DMS79 treated with DMSO at 0.1 percent for 48 hours (cell line): ENCODE measurements at places on chromosomes 7 and 10.

DNA sequence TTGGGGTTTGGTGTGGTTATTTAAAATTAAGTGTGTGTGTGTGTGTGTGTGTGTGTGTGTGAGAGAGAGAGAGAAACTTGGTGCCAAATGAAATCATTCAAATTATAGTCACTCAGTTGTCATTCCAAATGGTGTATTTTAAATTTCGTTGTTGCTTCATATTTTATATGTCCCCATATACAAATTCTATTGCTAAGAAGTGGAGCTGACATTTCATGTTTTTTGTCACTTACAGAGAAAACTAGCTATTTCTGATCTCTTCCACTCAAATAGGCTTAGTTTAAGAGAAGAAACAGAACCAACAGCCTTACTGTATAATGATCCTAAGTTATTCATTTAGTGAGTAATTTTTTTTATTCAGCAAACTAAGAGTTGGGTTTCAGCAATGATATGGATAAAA is 42.3 kb downstream of the CHRM2 start:
- DNase-seq: no peak

- no peak for DNase-seq
These were observed 271.3 kb upstream of the CACNA2D1 start for GRCh38 chr7:82714883-82715282.

DNA sequence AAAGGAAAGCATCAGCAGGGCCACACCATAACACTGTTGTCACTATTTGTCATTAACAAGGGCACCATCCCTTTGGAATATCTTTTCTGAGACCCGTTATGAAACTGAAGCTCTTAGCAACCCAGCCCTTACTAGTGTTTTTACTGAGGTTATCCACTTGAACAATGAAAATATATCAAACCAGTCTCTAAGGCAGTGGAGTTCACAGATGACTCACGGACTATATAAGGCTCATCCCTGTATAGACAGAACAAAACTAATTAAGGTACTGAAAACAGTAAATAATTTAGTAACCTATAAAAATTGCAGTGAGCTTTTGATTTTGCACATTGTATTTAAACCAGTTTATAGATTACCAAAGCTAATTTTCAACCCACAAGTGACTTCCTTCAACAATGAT is 196.0 kb downstream of the ELAPOR2 start:
- no peak for DNase-seq

DNA sequence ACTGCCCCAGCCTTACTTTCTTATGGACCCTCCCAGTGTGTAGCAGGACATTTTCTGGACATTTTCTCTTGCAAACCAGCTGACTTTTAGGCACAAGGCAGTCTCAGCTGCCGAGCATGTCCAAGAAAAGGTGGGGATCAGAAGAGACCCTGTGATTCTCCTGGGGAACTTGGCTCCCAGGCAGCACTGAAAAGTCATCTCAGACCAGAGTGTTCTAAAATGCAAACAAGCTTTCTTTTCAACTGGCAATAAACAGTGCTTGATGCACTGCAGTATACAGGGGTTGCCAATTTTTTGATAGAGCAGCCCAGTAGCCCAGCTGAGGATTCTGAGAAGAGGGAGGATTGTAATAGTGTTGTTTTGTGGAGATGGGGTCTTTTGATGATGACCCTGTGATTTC is 168.0 kb upstream of the PHYHIPL start:
- DNase-seq: no peak

DNA sequence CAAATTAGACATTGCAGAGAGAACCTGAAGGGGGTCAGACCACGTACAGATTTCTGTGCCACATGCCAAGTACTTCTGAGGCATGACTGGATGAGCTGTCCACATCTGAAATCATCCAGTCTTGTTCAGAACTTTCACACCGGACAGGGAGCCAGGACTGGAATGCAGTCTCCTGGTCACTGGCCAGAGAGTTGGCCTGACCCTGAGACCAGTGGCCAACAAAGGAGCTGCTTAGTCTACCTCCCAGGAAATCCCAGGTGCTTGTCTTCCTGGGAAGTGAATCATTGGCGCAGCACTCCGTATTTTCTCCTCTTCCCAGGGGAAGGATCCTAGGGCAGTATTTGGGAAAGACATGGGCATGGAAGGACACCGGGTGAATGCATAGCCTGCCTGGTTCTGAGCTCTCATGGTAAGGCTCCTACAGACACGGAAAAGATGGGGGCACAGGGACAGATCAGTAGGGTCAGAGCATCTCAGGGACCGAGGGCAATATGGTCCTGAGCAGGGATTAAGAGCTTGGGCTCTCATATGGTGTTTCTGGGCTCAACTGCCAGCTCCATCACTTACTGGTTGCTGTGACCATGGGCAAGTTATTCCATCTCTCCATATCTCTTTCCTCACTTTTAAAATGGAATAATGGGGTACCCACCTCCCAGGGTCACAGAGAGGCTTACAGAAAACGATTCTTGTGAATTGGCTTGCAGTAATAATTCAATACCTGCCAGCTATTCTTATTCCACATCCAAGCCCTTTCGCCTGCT is 1.3 kb upstream of the SCD start:
- DNase-seq: no peak

GRCh38 chr7:782718-783449 is 49.4 kb upstream of the SUN1 start:
- no peak for DNase-seq

DNA sequence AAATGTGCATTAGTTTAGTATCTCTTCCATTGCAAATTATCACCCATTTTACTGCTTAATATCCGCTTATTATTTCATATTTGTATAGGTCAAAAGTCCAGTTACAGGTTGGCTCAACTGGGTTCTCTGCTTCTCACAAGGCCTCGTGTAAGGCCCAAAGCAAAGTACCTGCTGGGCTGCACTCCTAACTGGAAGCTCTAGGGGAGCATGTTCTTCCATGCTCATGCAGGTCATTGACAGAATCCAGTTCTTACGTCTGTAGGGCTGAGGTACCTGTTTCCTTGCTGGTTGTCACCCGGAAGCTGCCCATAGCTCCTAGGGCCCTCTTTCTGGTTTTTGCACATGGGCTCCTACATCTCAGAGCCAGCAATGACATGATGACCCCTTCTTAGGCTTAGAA is 79.6 kb downstream of the RAPGEF5 start:
- no peak for DNase-seq

DNA sequence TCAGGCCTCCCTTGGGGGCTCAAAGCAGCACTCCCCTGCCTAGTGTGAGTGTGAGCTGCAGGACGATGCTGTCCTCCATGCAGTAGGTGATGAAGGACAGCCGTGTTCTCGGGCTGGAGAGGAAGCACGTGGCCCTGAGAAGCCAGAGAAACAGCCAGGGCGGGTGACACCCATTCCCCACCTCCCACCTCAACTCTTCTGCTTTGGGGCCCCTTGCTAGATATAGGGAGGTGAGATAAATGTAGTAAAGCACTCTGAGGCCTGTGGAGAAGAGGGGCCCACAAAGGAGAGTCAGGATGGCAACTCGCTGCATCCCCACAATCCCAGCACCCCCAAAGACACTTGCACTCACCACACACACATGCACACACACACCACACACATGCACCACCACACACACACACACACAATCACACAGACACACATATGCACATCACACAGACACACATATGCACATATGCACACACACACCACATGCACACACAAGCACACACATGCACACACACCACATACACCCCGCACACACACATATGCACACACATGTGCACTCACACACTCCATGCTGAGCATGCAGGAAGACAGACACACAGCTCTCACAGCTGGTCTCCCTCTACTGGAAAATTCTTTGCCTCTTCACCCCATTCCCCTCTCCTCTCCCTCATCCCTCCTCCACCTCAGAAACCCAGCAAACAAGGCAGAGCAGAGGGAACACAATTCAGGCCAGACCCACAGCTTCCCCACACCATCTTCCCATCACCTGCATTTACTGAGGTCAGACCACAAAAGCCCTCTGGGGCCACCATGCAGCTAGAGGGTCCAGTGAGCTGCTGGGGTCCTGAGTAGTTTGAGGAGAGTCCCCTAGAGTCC is 30.5 kb downstream of the ANXA8 start:
- no peak for DNase-seq

DNA sequence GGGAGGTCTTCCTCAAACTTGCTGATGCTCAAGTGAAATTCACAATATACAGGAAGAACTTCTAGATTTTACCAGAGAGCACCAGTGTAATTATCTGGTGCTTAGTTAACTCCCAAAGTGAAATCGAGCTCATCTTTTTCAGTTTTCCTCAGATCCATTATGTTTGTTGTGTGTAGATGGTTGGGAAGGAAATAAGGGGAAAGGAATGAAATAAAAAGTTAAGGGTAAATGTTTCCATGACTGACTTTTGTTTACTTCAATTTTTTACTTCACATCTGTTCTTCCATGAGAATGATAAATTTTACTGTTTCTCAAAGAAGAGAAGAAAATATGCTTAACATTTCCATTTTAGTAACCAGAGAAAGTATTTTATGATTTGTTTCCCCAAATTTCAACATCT is 21.3 kb downstream of the FAM107B start:
- DNase-seq: no peak

- no peak for DNase-seq
These were observed 70.8 kb upstream of the MEOX2 start for GRCh38 chr7:15757041-15758000.
